A172 (cell line): ENCODE measurements at places on chromosomes 3 and 15. TPM values are rescaled to one million over a fixed set of nuclear protein-coding genes. Genes with fewer than 3 reads are reported as not detected.

Gene GCSAM
- total RNA-seq: not detected in 2 replicates

Gene TRH
- total RNA-seq: not detected in 2 replicates

Gene CP
- not detected in 2 replicates for total RNA-seq

DNA sequence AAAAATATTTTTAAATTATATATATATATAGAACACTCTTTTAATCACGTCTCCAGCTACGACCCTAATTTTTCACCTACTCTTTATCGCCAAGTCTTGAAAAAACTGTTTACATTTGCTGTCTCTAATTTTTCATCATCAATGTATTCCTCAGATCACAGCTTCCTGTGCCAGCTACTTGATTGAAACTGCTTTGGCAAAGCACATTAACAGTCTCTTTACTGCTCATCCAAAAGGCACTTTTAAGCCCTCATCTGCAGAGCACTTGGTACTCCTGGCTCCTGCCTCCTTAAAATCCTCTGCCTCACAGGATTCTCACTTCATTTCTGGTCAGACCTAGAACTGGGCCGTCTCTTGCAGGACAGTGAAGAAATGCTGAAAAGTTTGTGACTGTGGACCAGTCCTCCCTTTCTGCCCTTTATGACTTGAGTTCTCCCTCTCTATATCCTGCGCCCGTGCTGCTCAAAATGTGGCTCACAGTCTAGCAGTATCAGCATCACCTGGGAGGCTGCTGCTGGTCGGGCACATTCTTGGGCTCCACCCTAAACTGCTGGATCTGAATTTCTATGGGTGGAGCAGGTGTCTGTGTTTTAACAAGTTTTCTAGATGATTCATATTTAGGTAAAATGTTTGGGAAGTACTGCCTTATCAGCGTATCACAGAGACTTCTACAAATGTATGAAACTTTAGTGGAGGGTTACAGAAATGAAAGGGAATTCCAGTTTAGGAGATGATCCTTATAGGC lies 196.8 kb downstream of the ADAMTSL3 start:
- DNase-seq: no peak

DNA sequence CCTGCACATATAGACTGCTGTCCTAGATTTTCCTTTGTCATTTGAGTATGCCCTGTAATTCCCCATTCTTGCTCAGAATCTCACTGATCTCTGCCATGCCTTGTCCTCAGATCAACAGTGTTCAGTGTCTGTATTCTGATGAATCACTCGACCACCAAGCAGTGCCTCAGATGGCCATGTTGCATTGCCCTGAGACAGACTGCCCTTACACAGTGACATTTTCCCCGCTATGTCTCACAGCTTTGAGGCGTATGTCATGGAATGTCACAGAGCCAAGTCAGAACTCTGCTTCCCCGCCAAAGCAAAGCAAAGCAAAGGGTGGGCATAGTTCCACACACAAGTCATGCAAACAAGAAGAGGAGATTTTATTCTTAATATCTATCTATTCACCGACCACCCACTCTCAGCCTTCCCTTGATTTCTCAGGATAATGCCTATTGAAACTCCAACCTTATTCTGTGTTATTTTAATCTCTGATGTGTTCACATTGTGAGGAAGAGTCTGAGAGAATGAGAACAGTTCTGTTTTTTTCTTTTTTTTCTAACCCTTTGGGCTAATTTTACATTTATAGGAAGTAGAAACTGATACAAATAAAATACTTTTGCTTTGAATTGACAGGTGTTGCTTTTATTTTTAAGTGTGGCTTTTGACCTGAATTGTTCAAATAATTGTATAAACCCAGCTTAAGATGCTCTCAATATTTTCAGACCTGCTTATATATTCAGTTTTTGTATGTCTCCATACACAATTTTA lies 16.9 kb upstream of the PSMD6 start:
- no peak for DNase-seq

DNA sequence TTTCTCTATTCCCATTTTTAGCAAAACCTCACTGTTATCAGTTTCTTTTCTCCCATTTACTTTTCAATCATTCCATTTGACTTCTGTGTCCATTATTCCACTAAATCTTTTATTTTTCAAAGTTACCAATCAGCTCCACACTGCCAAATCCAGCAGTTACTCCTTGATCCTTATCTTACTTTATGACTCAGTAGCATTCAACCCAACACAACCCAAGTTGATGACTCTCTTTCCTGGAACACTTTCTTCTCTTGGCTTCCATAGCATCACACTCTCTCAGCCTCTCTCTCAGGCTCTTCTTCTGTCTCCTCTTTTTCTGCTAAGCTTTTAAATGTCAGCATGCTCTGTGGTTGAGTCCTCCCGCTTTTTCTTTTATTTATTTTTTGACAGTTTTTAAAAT lies 36.3 kb downstream of the RASGRP1 start:
- DNase-seq: no peak

Gene FAM81A
- total RNA-seq: 0.78 and 1.3 TPM in 2 replicates

DNA sequence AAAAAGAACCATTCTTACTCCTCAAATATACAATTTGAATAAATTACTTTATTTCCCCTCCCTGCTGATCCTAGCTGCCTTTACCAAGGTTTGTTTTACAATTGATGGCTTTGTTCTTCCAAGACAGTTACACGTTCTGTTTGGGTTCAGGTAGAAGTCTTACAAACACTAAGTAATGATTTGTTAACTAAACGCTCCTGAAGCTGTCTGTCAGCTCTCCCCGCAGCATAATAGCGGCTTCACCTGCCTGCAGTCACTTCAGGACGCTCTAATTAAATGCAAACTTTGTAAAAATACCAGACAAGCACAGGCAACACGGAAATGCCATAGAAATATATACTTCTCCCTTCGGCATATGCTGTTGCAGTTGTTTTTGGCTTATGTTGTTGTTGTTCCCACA lies 176.4 kb upstream of the MDFIC2 start:
- DNase-seq: no peak

Gene AADACL2
- not detected in 2 replicates for total RNA-seq

- DNase-seq: no peak
Observed at GRCh38 chr3:141878817-141879216, 2.4 kb downstream of the ATP1B3 start.

DNA sequence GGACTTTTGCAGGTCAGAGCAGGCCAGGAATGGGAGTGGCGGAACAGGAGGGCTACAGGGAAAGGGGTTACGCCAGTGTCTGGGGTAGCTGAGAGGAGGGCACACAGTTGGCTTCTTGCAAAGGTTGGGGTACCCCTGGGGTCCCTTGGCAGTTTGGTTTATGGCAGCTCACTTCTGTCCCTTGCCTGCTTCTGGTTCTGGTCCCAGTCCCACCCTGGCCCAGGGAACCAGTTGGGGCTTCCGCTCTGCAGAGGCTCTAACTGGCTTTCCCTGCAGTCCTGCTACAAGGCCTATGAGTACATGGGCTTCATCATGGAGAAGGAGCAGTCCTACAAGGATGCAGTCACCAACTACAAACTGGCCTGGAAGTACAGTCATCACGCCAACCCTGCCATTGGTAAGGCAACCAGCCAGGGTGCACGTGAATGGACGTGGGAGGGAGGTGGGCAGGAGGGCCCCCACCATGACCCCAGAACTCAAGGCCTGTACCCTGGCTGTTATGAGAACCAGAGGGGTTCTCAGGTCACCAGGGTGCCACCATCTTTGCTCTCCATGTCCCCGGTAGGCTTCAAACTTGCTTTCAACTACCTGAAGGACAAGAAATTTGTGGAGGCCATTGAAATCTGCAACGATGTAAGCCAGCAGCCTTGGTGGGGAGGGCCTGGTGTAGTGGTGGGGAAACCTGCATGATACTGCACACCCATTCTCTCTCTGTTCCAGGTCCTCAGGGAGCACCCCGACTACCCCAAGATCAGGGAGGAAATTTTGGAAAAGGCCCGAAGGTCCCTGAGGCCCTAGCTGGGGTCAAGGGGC lies 15.2 kb downstream of the CSRNP1 start:
- no peak for DNase-seq

- DNase-seq: no peak
Observed at GRCh38 chr15:78866803-78867202, 5.9 kb upstream of the MORF4L1 start.

DNA sequence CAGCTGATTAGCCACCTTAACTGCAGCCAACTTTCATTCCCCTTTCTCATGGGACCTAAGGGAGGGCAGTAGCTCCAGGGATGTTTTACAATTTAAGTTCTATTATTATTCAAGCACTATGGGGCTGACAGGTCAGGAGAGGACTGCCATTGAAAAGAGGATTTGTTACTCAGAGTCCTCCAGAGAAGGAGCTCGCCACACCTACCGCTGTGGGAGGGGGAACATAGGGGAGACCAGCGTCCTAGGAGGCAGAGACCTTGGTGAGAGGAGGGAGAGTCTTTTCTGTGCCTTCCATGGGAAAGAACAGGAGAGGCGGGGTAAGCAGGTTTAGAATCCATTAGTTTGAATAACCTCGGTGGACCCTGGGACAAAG lies 14.4 kb downstream of the ATP10A start:
- no peak for DNase-seq

GRCh38 chr3:79467721-79468120 lies 300.1 kb downstream of the ROBO1 start:
- peak; percentile 11 for DNase-seq

- peak; percentile 93 for DNase-seq
Observed at GRCh38 chr15:97504031-97504792, 456.3 kb upstream of the ARRDC4 start.

GRCh38 chr3:67067251-67067650 lies 69.1 kb downstream of the KBTBD8 start:
- DNase-seq: no peak

DNA sequence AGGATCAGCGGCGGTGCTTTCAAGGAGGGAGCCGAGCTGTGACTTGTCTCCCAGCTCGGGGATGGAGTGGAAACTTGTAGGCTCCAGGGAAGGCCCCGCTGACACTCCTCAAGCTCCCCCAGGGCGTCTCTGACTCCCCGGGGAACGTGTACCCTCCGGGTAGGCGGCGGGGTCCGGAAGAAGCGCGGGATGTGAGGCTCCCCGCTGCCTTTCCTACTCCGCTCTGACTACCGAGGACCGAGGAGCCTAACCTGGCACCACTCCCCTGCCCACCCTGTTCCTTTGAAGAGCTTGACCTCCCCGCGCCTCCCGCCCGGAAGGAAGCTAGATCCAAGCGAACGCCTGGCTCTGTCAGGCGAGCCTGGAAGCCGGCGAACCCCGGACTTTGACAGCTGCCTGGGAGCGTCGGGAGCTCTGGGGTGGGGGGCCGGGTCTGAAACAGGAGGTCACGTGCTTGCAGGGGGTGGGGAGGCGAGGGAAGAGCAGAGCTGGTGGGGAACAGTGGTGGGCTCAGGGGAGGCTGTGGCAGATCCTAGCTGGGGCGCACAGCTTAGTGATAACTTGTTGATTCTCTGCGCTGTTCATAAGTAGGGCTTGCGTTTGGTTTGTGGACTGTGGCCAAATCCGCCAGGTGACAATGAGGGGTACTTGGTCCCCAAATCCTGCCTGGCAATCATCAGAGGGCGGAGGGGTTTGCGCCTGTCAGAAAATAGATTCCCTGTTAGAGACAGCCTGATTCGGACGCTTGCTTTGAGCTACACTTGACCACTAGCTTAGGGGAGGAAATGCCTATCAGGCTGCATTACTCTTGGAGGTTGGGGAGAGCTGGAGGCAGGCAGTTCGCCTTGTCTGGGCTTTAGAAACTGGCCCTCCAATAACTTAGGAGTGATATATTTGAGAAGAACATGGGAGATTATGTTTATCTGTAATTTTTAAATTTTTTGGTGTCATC lies 1.2 kb downstream of the CLSTN2 start:
- peak; percentile 14 for DNase-seq

DNA sequence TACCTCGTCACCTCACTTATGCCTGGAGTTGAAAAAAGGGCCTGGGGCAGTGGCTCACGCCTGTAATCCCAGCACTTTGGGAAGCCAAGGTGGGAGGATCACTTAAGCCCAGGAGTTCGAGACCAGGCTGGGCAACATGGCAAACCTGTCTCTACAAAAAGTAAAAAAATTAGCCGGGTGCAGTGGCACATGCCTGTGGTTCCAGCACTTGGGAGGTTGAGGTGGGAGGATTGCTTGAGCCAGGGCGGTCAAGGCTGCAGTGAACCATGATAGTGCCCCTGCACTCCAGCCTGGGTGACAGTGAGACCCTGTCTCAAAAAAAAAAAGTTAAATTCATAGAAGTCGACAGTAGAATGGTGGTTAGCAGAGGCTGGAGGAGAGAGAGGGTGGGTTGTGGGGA lies 4.6 kb upstream of the NEIL1 start:
- DNase-seq: no peak

DNA sequence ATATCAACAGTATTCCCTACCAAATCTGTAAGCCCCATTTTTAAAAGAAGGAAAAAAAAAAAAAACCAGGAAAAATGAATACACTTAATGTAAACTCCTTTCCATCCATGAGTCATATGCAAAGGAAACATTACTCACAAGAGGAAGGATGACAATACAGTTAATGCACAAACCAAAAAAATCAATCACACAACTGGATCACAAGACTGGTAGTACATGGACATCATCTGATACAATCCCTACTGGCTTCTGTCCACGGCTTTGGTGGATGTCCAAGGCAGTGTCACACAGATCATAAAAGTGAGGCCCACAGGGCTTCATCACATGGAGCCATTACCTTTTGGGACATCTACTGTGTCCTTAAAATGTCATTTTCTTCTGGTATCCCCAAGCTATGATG lies 44.0 kb downstream of the SUCLG2 start:
- peak; percentile 45 for DNase-seq

DNA sequence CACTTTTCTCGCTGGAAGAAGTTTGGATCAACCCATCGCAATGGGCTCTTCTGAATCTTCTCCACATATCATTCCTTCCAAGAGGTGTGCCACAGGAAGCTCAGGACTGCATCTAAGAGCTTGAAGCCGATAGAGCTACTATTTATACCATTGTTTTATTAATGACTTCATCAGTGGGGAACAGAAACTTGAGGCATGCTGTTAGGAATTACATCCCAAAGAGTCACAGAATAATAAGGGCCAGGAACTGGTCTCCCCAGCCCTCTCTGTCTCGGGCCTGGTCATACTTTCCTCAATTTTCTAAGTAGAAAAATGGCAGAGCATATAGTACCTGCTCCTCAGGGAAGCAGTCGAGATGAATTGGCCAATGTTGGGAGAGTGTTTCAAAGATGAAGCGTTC lies 16.9 kb upstream of the C15orf61 start:
- DNase-seq: peak; percentile 13

Gene SPTBN5
- 0.16 and 0.22 TPM in 2 replicates for total RNA-seq

DNA sequence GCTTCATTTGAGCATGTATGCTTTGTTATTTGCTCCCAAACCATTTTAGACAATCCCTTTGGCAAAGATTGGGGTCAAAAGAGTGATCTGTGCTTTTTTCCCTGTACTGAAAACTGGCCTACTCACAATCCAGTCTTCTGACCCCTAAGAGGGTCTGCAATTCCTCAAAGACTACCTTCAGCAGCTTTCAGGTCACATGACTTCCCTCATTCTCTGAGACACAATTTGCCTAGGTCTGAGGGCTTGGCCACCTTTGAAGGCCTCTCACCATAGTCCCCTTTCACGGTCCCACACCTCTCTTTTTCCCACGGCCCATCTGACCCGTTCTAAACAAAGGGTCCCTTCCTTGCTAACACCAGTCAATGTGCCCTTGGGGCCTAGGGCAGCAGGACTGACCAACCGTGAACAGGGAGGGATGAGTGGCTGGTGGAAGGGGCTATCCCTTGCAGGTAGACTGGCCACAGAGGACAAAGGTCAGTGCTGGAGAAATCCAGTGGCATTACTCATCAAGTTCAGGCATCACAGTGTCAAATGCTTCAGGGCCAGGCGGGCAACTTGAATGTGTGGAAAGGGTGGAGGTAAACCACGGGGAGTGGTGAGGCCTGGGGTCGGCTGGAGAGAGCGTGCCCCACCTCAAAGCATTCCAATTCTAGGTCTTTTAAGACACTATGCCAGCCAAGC lies 10.8 kb downstream of the RASL12 start:
- DNase-seq: peak; percentile 82

Gene ZKSCAN7
- not detected in 2 replicates for total RNA-seq
